Posterior vena cava (tissue), 2 donors: ENCODE measurements at places on chromosomes 11 and 22. TPM values are rescaled to one million over a fixed set of nuclear protein-coding genes. Genes with fewer than 3 reads are reported as not detected.

SLC17A6 gene
- total RNA-seq, result not detected

LRRC4C gene
- 0.69 TPM for total RNA-seq

PKDREJ gene
- 0.05 TPM for total RNA-seq

APOBEC3B gene
- 0.56 TPM for total RNA-seq

PGA5 gene
- 0.42 TPM for total RNA-seq

CTSW gene
- total RNA-seq, result 1.4 TPM

OTOG gene
- total RNA-seq, result not detected
